ENCODE measurements at places on chromosomes 4 and X. TPM values are rescaled to one million over a fixed set of nuclear protein-coding genes. Genes with fewer than 3 reads are reported as not detected.

MAOA gene
- polyA plus RNA-seq: 4.2 TPM

NPY5R gene
- polyA plus RNA-seq: 0.22 TPM

ASB12 gene
- polyA plus RNA-seq: 22.0 TPM

- DNase-seq: no peak
Measured at GRCh38 chrX:43279341-43279808, 376.7 kb upstream of the MAOA start.

DNA sequence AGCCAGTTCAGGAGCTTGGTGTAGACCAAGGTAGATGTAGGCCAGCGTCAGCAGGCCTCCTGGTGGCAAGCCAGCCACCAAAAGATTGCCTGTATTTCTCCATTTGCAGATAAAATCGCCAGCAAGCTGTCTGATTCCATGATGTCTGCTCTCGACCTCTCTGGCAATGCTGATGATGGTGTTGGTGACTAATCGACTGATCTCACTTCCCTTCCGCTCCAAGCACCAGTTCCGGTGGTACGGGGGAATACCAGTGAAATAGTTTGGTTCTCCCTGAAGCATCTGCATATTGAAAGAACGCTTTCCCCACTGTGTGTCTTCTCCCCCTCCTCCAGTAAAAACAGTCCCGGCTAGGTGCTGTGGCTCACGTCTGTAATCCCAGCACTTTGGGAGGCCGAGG, 30.4 kb downstream of the GNL3L start:
- no peak for DNase-seq

GRCh38 chrX:68703846-68704245, 56.4 kb downstream of the STARD8 start:
- DNase-seq: no peak

DNA sequence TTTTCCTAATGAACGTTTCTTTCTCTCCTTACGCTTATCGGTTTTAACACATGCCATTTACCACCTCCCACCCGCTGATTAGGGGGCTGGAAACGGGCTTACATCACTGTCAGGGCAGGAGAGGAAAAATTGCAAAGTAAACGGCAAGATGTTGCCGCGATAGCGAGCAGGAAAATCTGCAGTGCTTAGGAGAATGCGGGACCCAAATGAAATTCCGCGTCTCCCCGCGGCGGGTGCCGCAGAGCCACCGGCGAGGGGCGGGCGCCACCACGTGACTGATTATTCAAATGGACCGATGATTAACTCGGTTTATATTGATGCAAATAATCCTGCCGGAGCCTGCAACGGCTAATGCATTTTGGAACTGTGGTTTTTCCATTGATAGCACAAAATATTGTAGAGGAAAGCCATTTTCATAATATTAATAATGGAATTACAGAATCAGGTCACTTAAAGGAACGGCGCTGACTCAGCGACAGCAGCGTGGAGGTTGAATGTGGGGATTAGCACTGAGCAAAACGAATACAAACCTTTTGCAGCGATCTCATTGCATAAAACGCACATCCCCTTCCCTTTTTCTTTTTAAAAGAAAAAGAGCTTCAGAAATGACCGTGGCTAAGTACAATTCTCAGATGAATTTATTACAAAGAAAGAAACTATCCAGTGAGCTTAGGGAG, 224.2 kb downstream of the STIM2 start:
- DNase-seq: peak; percentile 41

DNA sequence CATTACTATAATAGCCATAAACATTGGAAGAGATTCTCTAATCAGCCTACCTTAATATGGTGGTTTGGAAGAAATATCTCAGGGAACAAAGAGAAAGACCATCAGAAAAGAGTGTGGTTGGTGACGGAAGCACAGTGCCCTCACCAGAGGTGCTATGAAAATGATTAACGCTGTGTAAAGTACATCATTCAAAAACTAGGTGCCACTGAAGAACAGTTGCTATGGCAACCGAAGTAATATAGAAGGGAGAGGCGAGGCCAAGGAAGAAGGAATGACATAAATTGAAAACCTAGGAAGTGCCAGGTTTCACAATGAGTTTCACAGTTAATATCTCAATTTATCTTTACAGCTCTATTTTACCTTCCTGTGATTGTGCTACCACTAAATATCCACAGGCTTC, 57.0 kb upstream of the ARSJ start:
- DNase-seq: no peak

DNA sequence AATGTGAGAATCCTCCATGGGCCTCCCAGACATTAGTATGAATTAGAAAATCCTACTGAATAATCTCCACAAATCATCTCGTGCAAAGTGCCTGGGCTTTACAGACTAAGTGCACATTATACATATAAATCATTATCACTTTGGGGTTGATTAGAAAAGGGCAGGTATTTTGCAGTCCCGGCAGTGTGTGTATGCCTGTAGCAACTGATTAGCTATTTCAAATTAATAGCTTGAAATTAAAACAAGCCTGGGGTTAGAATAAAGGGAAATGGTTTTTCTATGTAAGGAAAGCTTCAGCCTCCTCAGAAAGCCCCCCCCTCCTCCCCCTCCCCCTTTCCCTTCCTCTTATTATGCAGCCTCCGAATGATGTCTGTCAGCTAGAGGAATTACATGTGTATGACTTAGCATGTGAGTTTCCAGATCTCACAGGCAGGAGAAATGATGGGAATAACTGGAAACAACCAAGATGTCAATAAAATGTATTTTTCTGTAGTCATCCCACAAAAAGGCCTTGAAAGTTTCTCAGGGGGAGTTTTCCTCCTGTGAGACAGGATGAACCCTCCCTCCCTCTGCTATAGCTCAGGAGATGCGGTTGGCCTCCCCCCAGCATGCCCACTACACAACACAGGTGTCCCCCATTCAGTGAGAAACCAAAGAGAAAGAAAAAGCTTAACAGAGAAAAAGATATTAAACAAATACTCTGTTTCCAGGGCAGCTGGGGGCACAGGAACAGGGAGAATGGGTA, 41.2 kb upstream of the RASGEF1B start:
- no peak for DNase-seq

- DNase-seq: no peak
Measured at GRCh38 chr4:26751004-26751403, 109.6 kb upstream of the STIM2 start.

DNA sequence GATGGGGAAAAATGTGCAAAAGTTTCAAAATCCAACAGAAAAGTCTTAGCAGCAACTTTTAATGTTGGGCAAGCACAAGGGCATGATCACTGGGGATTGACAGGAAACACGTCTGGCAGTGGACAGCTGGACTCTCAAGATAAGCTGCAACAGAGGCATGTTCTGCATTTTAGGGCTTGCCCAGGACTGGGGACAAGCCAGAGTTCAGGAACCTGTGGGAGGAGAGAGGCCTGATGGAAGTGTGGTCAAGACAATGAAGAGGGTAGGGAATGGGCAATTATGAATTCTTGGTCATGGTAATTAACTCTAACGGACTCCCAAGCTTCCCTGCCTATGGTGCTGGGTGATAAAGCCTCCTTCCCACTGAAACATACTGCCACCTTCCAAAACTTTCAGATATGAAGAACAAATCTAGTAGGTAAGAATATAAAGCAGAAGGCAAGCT, 48.4 kb downstream of the ANXA3 start:
- no peak for DNase-seq

DNA sequence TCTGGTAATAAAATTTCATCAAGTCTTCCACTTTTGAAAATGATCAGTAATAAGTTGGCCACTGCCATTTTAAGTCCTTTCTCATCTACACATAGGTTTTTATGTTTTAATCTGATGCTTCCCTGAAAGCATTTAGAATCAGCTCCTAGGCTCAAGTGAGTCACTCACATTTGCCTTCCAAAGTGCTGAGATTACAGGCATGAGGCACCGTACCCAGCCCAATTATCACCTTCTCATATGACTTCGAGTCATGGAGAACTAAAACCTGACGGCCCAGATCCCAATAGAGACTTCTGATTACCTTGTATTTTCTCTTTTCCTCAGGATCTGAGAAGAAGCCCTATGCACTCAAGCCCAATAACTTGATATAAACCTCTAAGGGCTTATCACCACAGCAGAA, 140.8 kb downstream of the OPHN1 start:
- no peak for DNase-seq

DNA sequence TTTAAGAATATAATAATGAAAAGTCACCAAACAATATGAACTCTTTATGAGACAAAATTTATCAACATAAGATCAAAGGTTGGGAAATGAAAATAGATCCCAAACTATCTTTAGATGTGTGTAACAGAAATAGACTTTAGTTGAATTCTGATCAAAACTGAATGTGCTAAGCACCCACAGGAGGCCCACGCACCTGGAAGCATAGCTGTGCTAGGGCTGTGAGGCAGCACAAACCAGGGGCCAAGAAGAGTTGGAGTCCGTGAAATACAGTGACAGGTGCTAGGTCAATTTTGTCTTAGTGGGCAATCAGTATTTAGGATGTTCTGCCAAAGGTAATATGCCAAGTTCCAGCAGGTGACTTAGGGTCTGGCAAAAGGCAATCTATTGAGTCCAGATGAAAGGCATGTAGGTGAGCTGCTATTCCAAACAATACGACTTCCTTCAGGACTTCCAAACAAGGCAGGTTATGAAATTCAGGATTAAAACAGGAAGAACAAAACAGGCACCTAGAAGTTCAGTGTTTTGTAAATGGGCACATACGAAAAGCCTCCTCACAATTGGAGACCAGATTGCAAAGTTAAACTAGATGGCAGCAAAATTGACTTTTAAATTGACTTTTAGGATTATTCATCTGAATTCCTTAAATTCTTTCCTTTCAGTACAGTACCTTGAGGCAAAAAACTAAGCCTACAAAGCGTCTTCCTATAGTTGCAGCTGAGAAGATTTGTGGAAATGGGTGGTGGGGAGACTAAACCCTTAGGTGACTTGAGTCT, 4.7 kb upstream of the PCDH18 start:
- DNase-seq: no peak

- no peak for DNase-seq
Measured at GRCh38 chrX:101677028-101677427, 17.4 kb upstream of the ARMCX2 start.

DNA sequence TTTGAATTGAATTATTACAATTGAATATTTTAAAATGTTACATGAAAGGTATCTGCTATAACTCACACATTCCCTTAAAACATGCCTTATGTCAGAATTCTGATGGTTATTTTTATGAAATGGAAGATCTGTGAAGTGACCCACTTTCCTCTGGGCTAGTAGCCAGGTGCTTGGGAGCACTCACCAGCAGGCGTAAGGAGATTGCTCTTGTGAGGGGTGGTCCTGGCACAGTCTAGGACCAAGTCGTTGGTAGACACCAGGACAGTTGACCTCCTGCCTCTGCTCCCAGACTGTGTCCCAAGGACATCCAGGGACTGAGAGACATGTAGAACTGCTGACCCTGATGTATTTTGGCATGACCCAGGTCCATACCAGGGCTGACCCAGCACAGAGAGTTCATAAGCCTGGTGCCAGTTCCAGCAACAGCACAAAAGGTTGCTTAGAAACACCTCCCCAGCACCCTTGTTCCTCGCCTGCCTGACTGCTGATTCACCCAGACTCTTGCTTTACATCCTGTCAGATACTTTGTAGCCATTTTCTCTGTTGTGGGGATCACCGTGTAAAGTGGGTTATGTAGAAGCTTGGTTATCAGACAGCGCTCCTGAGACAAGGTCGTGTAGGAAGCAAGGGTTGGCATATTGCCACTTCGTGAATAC, 48.5 kb downstream of the NELFA start:
- no peak for DNase-seq

- DNase-seq: peak; percentile 57
Measured at GRCh38 chr4:78612398-78613178, 61.0 kb downstream of the ANXA3 start.

- no peak for DNase-seq
Measured at GRCh38 chr4:54505362-54505761, 152.4 kb upstream of the KIT start.

DNA sequence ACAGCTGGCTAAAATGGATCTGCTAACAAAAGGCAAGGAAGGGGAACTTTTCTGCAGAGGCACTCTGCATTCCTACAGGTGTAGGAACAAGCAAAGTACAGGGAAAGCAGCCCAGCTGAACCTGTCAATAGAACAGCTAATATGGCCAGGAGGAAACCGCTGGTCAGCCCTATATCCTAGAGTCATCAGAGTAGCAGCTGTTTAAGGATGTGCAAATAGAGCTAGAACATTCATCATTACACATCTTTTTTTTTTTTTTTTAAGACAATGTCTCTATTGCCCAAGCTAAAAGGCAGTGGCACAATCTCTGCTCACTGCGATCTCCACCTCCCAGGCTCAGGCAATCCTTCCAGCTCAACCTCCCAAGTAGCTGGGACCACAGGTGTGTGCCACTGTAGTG, 163.0 kb downstream of the BTC start:
- no peak for DNase-seq

DNA sequence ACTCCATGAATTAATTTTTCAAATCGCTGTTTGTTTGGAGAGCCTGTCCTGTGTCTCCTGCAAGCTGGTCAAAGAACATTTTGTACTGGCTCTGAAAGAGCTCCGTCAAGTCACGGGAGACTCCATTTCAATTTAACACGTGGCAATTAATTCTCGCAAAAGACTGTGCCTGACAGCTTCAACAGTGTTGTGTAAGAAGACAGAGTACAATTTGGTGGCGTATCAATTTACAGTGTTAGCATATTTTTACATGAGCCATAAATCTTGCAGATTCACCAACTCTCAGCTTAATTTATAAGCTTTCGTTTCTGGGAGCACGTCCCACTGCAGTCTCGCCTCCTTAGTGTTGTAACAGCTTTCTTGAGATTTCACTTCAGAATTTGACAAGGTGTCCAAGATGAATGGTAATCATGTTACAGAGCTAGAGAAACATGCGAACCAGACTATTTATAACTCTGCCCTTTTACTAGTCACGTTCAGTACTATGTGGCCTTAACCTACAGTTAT, 70.8 kb downstream of the RWDD4 start:
- DNase-seq: peak; percentile 18

DNA sequence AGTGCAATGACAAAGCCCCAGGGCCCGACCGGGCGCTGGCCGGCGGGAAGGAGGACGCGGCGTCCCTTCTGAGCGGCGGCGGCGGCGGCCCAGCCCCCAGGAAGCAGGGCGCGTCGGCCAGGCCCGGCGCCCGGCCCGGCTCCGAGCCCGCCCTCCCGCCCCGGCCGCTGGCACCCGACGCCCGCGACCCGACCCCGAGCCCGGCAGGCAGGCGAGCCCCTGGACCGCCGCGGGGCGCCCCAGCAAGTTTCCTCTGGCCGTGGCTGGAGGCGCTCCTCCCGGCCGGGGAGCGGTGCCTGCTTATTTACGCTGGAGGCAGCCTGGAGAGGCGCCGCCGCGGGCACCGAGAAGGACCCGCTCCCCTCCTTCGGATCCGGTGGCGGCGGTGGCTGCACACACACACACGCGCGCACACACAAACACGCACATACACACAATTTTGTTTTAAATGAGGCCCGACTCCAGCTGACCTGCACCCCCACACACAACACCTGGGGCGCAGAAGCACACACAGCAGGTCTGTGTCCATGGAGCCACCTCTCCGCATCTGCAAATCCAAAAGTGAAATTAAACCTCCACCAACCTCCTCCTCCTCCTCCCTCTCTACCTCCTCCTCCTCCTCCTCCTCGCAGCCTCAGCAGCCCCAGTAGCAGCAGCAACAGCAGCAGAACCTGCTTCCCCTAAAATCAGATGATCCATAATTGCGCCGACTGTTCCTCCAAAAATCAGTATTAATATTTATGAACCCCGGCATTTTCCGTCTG, 669 bp downstream of the IRF2 start:
- peak; percentile 50 for DNase-seq

All from muscle of arm (tissue), 14 donors.